Pulmonary artery endothelial cell (primary cell): ENCODE measurements at places on chromosomes 11 and 22.
A peak's percentile ranks its signal among the peaks of the same experiment; 100 is the strongest.

- no peak for DNase-seq
Observed at GRCh38 chr22:34429314-34429713, 509.0 kb upstream of the LARGE1 start.

- no peak for DNase-seq
Observed at GRCh38 chr22:40322021-40322420, 24.3 kb upstream of the ADSL start.

DNA sequence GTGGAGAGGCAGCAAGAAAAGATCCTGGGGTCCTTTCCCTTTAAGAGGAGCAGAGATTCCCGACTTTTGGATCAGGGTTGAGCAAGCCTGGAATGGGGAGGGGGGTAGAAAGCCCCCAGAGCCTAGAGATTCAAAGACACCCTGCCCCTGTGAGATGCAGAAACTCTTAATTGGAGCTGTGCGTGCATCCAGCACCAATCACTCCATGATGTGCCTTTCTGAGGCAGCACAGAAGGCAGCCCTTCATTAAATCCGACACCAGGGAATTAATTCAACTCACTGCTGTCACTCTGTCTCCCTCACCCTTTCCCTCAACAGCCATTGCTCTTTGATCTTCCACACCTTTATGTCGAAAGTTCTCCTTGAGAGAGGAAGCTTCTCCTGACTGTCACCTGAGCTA, 43.0 kb downstream of the DSCAML1 start:
- no peak for DNase-seq

- no peak for DNase-seq
Observed at GRCh38 chr11:111269146-111269868, 23.8 kb downstream of the POU2AF2 start.

- DNase-seq: no peak
Observed at GRCh38 chr11:120024586-120024985, 113.3 kb downstream of the TRIM29 start.

DNA sequence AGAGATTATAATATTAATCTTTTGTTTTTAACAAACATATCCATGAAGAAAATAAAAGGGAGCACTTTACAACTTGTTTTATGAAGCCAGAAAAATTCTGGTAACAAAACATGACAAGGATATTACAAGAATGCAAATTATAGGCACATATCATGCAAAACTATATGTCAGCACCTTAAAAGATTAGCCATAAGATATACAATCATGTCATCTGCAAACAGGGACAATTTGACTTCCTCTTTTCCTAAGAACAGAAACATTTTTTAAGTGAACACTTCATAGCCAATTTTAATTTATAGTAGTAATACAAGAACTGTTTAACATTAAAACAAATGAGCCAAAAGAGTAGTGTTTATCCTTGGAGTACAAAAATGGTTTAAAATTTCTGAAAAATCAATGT, 916.5 kb upstream of the CNTN5 start:
- DNase-seq: no peak

GRCh38 chr11:6077723-6078122, 29.8 kb upstream of the OR56B4 start:
- no peak for DNase-seq

DNA sequence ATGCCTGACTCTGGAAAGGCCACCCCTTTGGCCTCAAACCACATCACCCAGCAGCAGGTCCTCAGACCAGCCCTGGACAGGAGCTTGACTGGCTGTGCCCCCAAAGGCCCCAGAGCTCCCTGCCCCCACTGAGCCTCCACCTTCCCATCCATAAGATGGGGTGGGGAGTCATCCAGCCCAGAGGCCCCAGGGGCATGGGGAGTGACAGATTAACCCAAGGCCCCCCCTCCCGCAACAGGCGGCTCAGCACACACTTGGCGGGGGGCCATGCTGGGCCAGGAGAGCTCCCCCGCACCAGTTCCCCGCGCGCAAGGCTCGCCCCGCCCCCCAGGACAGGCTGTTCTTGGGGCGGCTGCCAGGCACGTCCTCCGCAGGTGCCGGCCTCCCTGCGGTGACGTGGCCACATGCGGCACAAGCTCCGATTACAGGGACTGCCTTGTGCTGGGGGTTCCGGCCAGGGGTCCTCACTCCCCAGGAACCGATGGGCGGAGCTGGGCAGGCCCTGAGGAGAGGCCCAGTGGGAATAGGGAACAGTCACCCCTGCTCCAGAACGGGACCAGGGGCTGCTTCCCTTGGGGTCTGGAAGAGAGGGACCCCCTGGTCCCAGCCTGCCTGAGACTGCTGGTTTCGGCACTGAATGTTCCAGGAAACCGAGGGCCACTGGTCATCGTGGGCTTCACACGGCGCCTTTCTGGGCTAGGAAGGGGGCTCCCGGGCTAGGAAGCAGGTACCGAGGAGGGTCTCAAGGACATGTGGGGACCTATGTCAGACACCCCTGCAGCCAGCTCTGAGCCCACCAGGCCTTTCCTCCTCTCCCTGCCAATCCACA, 5.1 kb upstream of the CDKN1C start:
- DNase-seq: no peak

DNA sequence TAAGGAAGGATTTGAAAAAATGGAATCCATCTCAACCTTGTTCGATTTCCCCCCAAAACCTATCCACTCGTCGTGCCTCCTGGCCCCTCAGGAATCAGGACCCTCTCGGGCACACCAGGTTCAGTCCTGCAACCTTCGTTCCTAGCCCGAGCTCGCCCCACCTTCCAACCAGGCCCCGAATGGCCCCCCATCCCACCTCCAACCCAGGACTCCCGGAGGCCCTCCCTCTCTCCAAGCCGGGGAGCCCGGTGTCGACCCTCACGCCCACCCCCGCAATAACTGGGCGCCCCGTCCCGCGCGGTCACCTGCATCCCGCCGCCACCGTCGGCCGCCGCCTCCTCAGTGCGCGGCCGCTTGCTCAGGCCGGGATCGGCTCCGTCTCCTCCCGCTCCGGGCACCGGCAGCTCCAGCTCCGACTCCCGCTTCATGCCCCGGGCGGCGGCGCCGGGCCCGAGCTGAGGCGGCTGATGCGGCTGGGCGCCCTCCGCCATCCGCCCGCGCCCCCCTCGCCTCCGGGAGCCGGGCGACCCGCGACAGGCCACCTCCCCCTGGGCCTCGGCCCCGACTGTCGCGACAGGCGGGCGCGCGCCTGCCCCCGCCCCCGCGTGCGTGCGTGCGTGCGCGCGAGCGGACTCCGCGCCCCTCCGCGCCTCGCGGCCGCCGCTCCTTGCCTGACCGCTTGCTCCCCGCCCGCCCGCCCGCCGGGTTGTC, 534 bp downstream of the RBFOX2 start:
- no peak for DNase-seq

- peak; percentile 29 for DNase-seq
Observed at GRCh38 chr22:24592851-24593558, at the start of gene LRRC75B. TSS of gene LRRC75B (minus strand) at chr22:24593073. CDS start at chr22:24593039, 34 bp downstream.

DNA sequence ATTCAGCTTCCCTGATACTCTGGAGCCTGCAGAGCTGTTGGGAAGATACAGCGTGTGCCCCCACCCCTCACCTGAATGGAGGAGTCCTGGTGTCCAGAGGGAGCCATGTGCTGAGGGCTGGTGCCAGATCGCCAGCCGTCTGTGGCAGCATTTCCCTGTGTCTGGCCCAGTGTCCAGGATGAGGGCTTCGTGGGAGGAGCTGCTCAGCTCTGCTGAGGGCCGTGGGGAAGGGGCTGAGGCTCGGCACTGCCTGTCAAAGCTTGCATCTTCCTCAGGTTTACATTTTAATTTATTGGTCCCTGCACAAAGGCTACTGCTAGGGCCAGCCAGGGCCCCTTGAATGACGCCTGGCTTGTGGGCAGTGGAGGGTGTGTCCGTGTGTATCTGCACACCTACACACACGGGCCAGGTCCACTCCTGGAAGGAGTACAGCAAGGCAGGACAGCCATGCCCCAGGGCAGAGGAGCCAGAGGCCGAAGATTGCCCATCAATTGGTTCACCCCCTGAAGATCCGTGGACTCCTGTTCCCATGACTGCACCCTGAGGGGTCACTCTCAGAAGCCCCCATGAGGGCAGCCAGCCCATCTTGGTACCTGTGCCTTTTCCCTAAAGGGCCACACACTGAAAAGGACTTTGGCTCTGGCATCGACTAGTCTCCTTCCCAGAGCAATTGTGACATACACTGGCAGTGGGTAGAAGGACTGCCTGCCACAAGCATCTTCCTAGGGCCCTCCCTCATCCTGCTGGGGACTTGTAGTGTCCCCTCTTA, 107.7 kb upstream of the PARVA start:
- DNase-seq: no peak

DNA sequence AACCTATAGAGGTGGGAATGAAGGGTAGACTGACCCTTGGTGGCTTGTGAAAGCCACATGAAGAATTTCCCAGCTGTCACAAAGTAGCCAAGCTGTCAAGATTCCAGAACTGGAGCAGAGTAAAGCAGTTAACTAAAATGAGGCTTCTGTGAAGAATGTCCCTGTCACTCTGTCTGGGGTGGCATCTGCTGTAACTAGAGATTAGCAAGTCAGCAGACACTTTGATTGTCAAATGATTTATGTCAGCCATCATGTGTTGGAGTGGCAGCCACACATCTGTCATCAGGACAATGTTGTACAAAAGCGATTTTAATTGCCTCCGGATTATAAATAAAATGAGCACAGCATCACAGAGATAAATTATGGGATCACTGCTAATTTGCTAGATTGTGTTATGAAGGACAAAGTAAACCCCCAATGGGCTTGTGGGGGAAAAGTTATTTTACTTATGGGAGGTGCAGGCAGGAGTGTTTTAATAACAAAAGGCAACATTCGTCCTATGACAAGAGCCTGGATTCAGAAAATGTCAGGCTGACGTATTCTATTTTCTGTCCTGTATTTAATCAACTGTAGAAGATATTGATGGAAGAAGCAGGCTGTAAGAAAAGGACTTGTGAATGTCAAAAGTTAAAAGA, 270.9 kb downstream of the FAM181B start:
- DNase-seq: no peak

GRCh38 chr11:117658809-117659208, 138.2 kb downstream of the DSCAML1 start:
- DNase-seq: no peak

DNA sequence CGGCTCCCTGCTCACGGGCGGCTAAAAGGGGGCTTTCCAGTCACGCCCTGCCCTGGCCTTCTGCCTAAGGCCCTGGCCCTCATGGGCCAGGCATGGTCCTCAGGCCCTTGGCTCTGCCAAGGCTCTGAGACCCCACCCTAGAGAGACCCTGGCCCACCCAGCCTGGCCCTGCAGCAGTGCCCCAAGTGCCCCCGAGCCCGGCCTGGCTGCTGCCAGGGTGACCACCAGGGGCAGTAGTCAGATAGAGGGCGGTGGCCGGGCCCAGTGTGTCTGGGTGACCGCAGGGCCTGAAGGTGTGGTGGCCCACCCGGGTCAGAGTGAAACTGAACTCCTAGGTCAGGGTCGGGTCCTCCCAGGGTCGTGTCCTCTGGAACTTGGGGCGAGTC, 29.4 kb upstream of the CCDC188 start:
- no peak for DNase-seq

DNA sequence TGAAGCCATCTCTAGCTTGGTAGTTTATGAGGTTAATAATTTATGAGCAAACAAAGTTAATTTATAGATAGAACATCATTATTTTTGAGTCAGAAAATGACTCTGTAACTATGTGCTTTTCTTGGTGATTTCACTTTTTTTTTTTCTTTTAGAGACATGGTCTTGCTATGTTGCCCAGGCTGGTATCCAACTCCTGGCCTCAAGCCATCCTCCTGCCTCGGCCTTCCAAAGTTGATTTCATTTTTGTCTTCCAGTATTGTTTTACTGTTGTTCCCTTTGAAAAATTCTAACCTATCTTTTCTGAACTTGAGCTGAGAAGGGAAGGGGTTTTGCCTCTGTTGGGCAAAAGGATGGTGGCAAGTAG, 706 bp upstream of the CXCR5 start:
- no peak for DNase-seq

- no peak for DNase-seq
Observed at GRCh38 chr22:42297778-42298177, 27.3 kb upstream of the TCF20 start.

GRCh38 chr11:127376301-127376700, 375.7 kb upstream of the KIRREL3 start:
- no peak for DNase-seq

GRCh38 chr11:128840783-128841182, 26.3 kb downstream of the KCNJ1 start:
- DNase-seq: no peak

- no peak for DNase-seq
Observed at GRCh38 chr11:76836613-76837291, 24.0 kb upstream of the ACER3 start.

GRCh38 chr11:7973011-7973410, 7.8 kb upstream of the NLRP10 start:
- no peak for DNase-seq

- DNase-seq: no peak
Observed at GRCh38 chr11:1351278-1351937, 38.3 kb upstream of the BRSK2 start.

DNA sequence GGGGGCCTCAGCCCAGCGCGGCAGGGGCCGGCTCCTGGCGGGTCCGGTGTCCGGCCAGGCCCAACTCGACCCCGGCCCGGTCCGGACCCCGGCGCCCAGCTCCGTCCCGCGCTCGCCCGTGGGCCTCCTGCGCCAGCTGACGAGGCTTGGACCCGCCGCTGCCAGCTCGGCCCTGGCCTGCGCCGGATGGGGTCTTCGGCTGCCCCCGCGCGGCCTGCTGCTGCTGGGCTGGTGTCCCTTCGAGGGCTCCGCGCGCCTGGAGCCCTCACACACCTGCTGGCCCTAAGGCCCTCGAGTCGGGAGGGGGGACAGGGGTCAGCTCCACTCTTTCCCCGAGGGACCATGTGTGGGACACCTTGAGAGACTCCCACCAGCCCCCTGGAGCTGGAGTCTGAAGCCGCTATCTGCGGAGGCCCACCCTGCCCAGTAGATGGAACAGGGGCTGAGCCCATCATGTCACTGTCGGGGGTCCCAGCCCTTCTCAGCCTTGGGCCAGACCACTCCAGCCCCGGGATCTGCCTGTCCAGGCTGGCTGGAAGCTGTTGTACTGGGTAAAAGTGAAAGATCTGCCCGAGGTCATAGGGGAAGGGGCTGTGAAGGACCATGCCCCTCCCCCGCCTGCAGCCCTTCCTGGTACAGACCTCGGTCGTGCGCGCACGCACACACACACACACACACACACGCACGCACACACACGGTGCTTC, 768 bp upstream of the CDKN1C start:
- no peak for DNase-seq
